CD4-positive, alpha-beta T cell treated with Interferon alpha-2 for 1 hour (primary cell): ENCODE measurements at places on chromosomes 5 and 9.

DNA sequence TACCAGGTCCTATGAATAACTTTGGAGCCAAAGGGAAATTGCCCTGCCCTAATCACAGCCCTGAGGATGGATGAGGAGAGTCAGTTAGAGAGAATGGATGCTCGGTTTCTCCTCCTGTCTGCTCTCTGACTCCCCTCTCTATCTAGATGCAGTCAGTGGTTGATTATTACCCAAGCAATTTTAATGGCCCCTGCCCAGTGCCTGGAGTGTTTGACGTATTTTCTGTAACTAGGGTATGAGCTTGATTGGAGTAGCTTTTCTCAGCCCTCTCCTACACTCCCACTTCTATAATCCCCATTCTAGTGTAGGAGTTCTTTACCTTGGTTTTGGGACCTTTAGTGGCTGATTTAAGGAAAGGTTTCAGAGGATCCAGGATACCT, 60.4 kb downstream of the DOCK2 start:
- no peak for DNase-seq

GRCh38 chr5:16418471-16418922, 47.1 kb downstream of the ZNF622 start:
- no peak for DNase-seq

DNA sequence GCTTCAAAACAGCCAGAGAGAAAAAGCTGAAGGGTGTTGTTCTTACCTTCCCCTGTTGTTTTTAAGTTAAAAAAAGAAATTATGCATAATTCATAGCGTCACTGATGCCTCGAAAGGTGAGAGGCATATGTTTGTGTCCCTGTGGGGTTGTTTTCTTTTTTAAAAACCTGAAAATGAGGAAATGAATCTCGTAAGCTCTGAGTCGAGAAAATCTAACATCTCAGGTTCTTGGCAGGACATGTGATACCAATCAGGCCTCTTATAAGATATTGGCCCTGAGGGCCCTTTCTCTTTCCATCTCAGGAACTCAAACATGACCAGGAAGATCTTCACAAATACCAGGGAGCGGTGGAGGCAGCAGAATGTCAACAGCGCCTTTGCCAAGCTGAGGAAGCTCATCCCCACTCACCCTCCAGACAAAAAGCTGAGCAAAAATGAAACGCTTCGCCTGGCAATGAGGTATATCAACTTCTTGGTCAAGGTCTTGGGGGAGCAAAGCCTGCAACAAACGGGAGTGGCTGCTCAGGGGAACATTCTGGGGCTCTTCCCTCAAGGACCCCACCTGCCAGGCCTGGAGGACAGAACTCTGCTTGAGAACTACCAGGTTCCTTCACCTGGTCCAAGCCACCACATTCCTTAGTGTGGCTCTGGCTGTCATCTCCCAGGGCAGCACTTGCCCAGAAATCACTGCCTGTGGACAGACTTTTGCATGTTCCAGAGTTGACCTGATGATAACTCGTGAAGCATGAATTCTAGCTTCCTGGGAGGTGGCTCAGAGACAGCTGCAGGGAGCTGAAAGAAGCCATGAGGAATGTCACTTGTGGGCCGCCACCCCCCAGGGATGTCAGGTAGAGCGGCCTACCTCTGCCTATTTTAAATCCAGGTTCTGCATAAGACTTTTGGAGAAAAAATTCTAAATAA, at the start of gene TAL2:
Gene TAL2 (plus strand): TSS at position 274 of the 921 bp plus-strand sequence. CDS start 40 bp downstream, at position 314.
- no peak for DNase-seq

DNA sequence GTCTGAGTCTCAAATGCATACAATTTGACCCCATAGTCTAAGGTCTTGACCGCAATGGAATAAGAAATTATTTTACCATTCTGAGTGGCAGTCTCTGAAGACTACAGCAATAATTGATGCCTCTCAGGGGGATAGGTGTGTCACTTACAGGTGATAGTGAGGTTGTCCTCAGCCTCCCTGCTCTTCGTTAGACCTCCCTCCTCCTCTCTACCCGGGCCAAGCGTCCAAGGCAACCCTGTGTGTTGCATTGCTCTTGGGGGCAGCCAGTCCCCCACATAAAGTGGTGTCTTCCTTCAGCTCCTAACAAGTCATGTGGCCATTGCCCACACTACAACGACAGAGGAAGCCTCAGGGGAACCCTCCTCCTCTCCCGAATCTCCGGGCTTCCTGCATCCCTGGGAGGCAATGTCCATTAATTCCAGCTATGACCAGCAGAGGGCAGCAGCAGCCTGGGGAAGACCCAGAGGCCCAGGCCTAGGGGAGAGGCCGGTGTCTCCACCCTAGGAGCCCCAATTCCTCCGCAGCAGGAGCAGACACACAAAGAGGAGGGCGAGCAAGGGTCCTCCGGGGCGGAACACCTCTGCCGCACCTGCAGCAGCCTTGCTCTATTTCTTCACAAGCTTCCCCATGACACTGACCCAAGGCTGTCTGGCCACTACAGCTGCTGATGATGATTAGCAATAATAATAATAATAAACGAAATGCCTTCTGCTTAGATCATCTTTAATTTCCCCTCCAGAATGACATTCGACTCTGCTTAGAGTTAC, 134.8 kb downstream of the KCNIP1 start:
- peak; percentile 30 for DNase-seq

DNA sequence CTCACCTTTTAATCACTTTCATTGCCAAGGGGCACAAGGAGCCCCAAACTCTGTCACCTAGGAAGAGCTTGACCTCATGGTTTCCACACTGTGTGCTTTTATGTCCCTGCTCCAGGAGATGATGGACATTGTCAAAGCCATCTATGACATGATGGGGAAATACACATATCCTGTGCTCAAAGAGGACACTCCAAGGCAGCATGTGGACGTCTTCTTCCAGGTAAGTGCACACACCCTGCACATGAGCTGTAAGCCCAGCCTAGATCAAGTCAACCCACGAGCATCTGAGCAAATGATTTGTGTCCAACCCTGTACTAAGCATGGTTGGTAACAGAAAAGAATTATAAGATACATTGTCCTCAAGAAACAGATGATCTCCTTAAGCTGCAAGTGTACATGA, 50.8 kb upstream of the GABRP start:
- no peak for DNase-seq

DNA sequence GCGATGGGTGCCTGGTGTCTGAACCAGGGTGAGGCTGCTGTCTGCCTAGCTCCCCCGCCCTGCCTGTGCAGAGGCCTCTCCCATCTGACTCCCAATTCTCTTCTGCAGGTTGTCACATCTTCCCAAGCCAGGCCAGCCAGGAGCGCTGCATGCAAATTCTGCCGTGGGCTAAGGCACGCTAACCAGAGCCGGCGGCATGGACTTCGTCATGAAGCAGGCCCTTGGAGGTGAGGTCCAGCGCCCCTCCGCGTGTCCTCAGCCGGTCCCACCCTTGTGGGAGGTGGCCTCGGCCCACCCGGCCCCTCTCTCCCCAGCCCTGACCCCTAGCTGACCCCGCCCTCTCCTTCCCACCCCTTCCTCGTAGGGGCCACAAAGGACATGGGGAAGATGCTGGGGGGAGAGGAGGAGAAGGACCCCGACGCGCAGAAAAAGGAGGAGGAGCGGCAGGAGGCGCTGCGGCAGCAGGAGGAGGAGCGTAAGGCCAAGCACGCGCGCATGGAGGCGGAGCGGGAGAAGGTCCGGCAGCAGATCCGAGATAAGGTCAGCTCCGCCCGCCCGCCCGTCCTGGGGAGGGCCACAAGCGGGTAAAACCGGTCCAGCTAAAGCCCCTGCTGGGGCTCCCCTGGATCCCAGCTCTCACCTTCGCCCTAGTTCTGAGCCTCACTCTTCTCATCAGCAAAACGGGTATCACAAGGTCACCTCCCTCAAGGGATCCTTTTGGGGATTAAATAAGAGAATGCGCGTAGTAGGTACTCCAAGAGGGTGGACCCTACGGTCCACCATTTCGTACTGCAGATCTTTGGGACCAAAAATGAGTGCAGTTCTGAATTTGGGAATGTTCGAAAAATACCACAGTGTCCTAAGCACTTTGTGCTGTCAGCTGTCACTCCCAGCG, 7.4 kb downstream of the CPLX2 start:
- DNase-seq, result no peak
